ENCODE measurements at places on chromosomes 6 and 20.

- DNase-seq = no peak
These were observed 508.0 kb upstream of the ADGRB3 start for GRCh38 chr6:68127074-68127473.

GRCh38 chr20:62132421-62132820, 10.1 kb downstream of the LSM14B start:
- no peak for DNase-seq

- DNase-seq = no peak
These were observed 686 bp downstream of the TMEM170B start for GRCh38 chr6:11538052-11538818.

DNA sequence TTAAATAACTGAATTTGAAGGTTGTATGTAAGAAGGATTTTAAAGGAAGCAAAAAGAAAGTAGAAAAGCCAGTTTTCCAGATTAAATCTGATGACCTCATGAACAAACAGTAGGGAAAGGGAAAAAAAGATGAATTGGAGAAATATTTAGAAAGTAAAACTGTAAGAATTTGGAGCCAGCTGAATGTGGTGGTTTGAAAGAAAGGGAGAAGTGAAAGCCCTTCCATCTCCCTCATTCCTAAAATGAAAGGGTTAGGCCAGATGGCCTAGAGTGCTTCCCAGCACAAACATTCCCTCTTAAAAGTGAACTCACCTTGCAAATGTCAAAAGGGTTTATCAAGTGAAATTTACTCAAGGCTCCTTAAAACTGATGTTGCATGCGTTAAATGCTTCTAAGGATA, 139.3 kb upstream of the COL21A1 start:
- DNase-seq = no peak

GRCh38 chr6:158758941-158759479, 60.2 kb downstream of the EZR start:
- no peak for DNase-seq
